ENCODE measurements at places on chromosomes 2 and 18.

DNA sequence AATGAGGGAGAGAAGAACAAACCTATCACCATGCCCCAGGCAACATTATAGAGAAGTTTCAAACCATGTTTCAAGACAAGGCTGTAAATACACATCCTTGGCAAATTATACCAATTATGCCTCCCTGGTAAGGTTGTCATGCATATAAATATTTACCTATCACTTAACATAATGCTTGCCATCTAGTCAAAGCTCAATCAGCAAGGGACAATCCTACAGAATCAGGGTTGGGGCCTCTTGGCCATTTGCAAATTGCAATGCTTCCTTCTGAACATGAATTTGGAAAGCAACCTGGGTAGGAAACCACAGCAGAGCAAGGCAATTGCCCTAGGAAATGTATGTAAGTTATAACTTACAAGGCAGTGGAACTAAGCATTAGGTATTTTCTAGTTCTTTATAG, 907.2 kb upstream of the CDH2 start:
- DNase-seq: no peak

DNA sequence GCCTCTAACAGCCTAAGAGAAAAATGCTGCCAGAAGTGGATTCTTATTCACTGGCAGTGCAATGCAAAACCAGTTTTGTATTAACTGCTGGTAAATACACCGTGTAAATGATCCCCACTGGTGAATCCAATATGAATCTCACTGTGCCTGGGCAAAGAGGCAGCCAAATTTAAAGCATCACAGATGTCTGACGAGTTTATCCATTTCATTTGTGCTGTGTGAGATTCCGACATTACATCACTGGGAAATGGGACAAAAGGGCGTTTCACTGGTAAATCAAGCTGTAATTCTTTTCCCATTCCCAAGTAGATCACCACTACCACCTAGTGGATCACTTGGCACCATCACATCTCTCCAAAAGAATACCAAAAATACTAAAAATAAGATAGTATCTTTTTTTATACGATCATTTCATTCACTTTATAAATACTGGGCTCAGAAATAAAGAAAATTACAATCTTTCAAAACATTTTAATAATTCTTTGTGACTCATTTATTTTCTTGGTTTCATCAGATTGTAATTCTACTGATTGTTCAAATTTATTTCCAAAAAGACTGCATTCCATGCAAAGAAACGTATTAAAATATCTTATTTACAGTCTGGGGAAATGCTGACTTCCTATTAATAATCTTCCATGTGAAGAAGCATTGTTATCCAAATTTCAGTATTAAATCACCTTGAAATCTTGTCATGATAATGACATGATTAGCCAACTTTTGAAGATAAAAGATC, 125.6 kb downstream of the GRB14 start:
- DNase-seq: peak; percentile 20

DNA sequence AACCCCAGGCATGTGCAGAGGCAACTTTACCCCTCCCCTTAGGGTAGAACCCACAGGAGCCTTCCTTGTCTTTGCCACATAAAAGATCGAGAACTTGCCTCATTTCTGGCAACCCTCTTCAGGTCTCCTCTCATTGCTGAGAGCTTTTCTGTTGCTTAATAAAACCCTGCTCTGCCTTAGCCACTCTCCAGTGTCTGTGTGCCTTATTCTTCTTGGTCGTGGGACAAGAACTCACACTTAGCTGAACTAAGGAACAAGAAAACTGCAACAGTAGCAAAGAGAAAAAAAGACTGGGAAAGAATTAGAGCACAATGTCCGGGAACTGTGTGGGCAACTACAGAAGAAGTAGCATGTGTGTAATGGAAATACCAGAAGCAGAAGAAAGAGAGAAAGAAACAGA, 56.2 kb upstream of the SMIM21 start:
- DNase-seq: no peak

DNA sequence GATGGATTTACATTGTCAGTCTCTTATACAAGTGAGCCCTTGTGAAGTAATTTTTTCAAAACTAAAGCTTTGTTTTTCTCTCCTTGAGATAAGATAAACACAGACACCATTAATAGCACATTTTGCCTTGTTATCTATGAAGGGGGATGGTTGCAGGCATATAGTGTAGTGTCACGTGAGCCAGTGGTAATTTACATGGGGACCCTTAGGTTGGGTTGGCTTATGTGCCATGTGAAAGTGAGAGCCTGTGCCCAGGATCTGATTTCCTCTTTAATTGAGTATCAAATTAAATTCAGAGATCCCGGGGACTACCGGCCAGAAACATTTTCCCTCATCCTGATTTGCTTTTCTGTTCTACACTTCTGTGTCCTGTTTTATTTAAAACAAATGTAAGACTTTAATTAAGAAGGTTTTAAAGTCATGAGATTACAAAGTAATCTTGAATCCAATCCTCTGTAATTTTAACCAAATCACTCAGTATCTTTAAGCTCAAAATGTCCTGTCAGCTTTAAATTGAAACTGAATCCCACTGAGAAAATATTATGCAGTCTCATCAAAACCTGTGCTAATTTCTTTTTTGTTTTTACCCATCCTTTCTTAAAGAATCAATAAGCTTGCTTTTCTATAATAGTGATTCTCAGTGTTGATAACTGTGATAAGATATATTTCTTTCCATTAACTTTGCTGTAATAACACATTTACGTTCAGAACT, 63.8 kb downstream of the PTPRM start:
- DNase-seq: no peak

DNA sequence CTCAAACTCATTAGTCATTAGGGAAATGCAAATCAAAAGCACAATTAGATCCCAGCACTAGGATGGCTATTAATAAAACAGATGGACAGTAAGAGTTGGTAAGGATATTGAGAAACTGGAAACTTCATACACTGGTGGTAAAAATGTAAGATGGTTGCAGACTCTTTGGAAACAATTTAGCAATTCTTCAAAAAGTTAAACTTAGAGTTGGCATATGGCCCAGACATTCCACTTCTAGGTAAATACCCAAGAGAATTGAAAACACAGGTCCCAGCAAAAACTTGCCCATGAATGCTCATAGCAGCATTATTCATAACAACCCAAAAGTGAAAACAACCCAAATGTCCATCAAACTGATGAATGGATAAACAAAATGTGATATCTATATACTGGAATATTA, 84.9 kb upstream of the ZFP36L2 start:
- no peak for DNase-seq

DNA sequence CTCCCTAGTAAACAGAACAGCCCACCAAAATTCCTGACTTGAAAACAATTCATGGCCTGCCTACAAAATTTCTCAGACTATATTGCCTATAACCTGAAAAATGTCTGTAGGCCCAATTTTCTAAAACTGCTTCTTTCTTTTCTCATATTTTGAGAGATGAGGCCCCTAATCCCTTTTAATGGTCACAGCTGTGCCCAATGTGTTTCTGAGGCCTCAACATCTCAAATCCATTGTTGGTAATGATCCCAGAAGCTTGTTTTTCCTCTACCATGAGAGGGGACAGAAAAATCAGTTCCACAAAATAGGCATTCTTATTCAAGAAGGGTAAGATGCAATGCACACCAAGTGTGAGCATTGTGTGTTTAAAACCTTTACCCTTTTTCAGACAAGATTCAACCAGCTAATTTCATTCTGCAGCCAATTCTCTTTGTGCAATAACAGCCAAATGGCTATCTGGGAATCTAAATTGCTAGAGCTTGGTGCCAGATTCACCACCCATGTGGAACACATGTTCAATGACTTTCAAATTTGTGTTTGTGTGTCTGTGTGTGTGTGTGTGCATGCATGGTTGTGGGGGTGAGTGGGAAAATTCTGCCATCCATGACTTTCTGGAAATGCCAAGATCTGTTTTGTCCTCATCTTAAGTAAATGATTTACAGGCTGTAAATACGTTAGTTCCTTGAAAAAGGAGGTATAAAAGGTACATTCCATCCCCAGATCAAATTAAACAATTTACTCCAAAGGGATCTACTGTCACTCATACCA, 319.5 kb downstream of the TNS1 start:
- DNase-seq: no peak

DNA sequence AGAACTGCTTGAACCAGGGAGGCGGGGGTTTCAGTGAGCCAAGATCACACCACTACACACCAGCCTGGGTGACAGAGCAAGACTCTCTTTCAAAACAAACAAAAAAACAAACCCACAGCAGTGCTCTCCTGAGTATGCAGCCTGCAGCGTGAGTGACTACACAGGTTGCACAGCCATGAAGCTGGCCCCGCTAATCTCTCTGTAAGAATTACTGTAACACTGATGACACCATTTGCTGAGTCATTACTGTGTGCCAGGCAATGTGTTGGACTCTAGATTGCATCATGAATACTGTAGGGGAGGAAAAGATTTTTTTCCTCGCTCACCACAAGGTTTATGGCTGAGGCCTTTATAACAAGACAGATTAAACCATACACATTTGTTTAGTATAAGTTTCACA, 118.6 kb upstream of the ATP8B1 start:
- DNase-seq: no peak

DNA sequence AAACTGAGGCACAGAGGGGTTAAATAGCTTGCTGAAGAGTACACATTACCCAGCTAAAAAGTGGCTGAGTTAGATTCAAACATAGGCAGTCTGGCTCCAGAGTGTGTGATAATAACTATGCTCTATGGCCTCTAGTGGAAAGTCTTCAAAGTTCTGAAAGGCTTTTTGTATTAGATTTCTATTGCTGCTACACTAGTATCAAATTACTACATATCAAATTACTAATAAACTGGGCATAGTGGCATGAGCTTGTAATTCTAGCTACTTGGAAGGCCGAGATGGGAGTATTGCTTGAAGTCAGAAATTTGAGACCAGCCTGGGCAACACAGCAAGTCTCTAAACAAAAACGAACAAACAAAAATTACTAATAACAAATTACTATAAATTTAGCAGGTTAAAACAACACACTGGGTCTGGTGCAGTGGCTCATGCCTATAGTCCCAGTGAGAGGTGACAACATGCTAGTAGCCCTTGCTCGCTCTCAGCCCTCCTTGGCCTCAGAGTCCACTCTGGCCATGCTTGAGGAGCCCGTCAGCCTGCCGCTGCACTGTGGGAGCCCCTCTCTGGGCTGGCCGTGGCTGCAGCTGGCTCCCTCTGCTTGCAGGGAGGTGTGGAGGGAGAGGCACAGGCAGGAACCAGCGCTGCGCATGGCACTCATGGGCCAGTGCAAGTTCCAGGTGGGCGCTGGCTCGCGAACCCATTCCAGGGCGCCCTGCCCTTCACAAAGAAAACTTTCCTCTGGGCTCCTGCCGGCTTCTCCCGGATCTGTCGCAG, 38.2 kb upstream of the TWSG1 start:
- no peak for DNase-seq

GRCh38 chr18:29439398-29439797, 1262.5 kb upstream of the CDH2 start:
- no peak for DNase-seq

- DNase-seq: no peak
These were observed 123.7 kb upstream of the NABP1 start for GRCh38 chr2:191554240-191554639.

- DNase-seq: no peak
These were observed 3.5 kb downstream of the SFT2D3 start for GRCh38 chr2:127704641-127705390.

DNA sequence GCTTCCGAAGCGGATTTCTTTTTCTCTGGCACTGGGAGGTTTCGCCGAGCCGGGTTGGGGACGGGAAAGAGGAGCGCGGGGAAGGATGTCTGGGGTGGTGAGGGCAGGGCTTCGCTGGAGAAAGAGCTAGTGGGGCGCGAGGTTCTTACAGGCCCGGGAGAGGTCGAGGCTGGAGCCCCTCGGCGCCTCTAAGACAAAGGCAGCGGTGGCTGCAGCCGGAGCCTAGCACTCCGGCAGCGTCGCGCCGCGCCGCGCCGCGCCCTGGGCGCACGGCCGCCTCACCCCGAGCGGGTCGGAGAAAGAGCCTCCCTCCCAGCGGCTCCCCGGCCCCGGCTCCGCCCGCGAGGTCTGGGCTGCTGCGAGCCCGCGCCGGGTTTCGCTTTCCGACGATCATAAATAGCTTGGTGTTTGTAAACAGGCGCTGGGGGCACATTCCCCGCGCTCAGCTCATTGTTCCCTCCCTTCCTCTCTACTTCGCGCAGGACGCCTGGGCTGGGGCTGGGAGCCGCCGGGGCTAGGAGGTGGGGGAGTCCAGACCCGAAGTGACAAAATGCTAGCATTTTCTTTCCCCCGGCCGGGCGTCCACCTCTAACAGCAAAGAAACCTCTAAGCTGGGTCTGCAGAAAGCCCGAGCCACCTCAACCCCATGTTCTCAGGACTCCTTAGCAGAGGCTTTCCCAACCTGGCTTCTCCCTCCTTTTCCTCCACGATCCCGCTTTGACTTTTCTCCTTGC, 813 bp upstream of the MEIS1 start:
- no peak for DNase-seq

GRCh38 chr2:86396291-86396785, 44.8 kb upstream of the KDM3A start:
- DNase-seq: no peak

DNA sequence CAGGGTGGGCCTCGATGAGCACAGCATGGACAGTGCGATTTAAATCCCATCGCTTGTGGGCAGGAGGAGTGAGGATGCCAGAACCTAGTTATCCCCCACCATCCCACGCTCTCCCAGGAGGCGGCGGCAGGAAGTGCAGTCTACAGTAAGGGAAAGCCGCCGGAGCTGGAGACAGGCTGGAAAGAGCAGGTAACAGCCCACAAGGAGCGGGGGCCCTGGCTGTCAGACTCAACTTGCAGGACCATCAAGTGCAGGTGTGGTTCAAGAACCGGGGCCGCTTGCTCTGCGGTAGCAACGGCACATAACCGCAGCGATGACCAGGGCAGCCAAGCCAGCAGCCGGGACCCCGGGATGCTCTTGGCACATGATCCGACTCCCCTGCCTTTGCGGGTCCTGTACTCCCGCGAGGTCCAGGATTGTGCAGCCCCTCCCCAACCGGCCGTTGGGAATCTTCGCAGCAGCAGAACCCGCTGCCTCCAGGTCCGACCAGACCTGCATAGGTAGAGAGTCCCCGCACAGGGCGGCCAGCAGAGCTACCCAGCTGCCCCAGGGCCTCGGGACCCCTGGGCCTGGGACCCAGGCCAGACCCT, 82.1 kb downstream of the BIN1 start:
- no peak for DNase-seq

DNA sequence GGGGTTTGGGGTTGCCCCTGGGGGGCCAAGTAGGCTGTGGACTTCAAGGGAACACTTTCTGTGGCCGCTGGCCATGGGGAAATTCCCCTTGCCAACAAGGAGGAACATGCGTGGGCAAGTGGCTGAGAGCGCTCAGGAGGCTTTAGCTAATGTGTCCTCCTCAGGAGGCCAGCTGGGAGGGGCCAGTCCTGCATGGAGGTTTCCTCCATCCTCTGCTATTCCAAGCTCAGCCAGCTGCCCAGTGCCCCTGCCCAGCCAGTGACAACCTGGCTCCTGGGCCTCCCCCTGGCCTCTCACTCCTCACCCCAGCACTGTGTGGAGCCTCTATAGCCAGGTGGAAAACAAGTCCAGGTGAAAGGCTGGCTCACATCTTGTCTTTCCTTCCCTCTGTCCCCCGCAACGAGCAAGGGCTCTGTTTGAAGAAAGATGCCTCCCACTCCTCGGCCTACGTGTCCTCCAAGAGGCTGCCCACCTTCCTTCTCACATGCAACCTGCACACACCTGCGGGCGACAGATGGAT, 64.4 kb upstream of the DAPL1 start:
- no peak for DNase-seq

Data from non-pigmented ciliary epithelial cell (primary cell).